ENCODE measurements at places on chromosomes 2 and 18. TPM values are rescaled to one million over a fixed set of nuclear protein-coding genes. Genes with fewer than 3 reads are reported as not detected.

CD302 gene
- total RNA-seq = 56.9 TPM

AQP12B gene
- total RNA-seq = not detected

CDH20 gene
- 0.29 TPM for total RNA-seq

CYBRD1 gene
- total RNA-seq = 319 TPM

ANKRD30BL gene
- total RNA-seq = not detected
